Activated naive CD4-positive, alpha-beta T cell treated with anti-CD3 and anti-CD28 coated beads, Interleukin-2, amount 10 ng/mL, durations not matched to agents 7 days and 5 days (primary cell): ENCODE measurements at places on chromosomes 5 and 9.

DNA sequence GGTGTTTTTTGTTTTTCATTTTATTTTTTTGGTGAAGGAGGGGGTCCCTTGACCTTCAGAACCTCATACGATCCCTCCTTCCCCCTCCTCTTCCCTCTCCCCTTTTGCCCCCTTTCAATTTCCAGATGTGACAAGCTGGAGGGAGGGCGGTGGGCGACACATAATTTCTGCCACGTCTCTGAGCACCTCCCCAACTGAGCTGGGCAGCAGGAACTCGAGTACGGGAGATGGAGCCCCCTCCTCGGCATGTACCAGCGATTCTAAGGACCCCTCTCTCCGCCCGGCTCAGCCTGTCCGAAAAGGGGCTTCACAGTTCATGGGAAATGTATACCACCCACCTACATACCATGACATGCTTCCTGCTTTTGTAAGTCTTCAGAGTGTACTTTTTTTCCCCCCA, 52.4 kb downstream of the PRRC2B start:
- H3K27me3 ChIP-seq: no peaks in the 10 kb centered on the region
- peaks cover under 1% of the 10 kb centered on the region for H3K4me1 ChIP-seq
- H3K36me3 ChIP-seq: peaks cover 66% of the 10 kb centered on the region
- no peak for DNase-seq
- no peak overlapping the region for H3K4me3 ChIP-seq

DNA sequence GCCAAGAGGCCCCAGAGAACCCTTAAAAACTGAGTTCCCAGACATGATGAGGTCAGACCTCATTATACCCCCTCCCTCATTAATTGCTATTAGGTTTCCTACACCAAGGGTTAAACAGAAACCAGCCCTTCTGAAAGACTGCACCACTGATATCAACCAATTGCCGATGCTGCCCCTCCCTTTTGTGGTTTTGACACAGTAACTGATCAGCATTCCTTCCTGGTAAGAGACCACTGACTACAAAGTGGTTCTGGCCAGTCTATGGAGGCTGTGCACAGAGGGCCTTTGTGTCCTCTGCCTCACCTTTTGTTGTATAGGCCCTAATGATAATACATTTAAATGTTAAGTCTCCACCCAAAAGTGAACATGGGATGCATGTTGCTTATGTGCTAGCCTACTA, 201.5 kb downstream of the FRMD3 start:
- H3K27ac ChIP-seq: no peak overlapping the region
- H3K36me3 ChIP-seq: no peaks in the 10 kb centered on the region
- no peaks in the 10 kb centered on the region for H3K27me3 ChIP-seq
- H3K4me1 ChIP-seq: peaks cover 4% of the 10 kb centered on the region

GRCh38 chr5:163766936-163767670, 261.7 kb downstream of the MAT2B start:
- no peaks in the 10 kb centered on the region for H3K4me1 ChIP-seq
- H3K4me3 ChIP-seq: no peak overlapping the region
- H3K27me3 ChIP-seq: no peaks in the 10 kb centered on the region

DNA sequence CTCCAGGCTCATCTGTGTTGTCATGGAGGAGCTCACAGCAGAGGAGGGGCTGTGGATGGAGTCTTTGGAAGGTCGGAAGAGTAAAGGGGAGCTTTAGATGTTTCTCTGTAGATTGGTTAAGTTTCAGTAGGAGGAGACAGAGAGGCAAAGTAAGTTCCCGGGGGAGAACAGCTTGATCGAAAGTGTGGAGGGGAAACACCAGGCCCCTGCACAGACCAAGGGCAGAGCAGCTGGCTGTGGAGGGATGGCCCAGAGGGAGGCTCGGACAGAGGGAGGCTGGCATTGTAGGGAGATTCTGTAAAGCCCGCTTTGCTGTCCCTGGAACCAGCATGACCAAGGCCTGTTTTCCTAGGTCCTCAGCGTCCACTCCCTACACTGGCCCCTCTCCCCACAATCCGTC, 5.3 kb upstream of the OR2V2 start:
- H3K4me3 ChIP-seq: no peak overlapping the region
- H3K27me3 ChIP-seq: peaks cover 24% of the 10 kb centered on the region
- no peaks in the 10 kb centered on the region for H3K4me1 ChIP-seq
- no peak overlapping the region for H3K27ac ChIP-seq
- DNase-seq: no peak

DNA sequence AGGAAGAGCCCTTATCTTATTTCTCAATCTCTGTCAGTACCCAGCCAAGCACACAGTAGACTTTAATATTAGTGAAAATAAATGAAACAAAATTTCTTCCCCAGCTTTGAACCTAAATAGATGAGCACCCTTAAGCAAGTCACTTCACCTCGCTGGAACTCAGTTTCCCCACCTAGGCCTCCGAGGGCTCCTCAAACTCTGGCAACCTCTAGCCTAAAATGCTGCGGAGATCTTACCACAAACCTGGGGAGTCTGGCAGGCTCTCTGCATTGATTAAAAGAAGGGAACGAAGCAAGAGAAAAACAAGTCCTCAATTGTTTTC, 326 bp downstream of the RIGI start:
- H3K27ac ChIP-seq: peak overlapping the region; percentile 94
- DNase-seq: no peak
- H3K4me3 ChIP-seq: peak overlapping the region; percentile 91
- no peaks in the 10 kb centered on the region for H3K27me3 ChIP-seq

GRCh38 chr9:14542071-14542470, 151.2 kb downstream of the ZDHHC21 start:
- no peak overlapping the region for H3K4me3 ChIP-seq
- no peaks in the 10 kb centered on the region for H3K27me3 ChIP-seq
- no peak for DNase-seq
- H3K36me3 ChIP-seq: no peaks in the 10 kb centered on the region
- H3K4me1 ChIP-seq: no peaks in the 10 kb centered on the region

DNA sequence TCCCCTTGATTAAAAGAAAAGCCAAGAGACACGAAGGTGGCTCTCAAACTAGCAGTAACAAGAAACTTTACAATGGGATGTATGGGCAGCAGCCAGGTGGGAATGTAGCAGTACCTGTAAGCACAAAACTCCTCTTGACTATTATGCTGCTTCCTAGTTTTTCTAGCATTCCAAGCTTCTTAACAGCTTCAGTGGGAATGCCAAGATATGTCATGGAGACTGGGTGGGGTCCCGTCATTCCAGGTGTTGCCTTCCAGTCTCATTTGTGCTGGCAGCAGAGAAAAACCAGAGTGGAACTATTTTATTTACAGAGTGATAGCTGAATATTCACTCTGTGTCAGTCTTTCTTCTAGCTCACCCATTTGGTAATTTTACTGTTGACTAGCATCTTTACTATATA, 236.6 kb downstream of the ARL15 start:
- no peaks in the 10 kb centered on the region for H3K36me3 ChIP-seq
- H3K27ac ChIP-seq: no peak overlapping the region
- H3K27me3 ChIP-seq: no peaks in the 10 kb centered on the region

- H3K27me3 ChIP-seq: no peaks in the 10 kb centered on the region
- peak overlapping the region; percentile 0 for H3K27ac ChIP-seq
- no peak for DNase-seq
Measured at GRCh38 chr9:131148966-131149687, 23.7 kb downstream of the NUP214 start.

DNA sequence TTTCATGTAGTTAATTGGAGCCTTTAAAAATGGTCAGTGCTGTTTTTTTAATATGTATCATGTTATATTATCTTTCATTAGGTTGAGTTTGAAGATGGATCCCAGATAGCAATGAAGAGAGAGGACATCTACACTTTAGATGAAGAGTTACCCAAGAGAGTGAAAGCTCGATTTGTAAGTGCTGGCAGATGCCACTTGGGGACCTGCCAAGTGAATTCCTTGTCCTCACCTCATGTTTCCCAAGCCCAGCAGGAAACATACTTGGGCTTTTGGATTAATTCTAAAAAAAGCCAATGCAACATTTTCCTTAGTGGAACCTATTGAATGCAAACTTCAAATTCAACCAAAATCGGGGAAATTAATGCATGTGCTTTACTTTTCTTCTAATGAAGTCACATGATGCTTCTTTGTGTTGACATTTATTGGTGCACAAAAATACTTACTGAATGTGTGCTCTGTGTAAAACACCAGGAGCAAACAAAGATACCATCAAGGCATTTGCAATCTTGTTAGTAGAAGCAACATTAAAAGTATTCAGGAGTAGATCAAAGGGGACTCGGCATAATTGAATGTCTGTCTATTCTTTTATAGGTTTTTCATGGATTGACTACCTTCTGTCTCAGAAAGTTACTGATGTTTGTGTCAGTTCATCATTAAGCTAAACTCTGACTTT, 412.1 kb downstream of the KDM4C start:
- DNase-seq: no peak
- no peaks in the 10 kb centered on the region for H3K27me3 ChIP-seq
- no peak overlapping the region for H3K27ac ChIP-seq
- peaks cover 6% of the 10 kb centered on the region for H3K4me1 ChIP-seq

DNA sequence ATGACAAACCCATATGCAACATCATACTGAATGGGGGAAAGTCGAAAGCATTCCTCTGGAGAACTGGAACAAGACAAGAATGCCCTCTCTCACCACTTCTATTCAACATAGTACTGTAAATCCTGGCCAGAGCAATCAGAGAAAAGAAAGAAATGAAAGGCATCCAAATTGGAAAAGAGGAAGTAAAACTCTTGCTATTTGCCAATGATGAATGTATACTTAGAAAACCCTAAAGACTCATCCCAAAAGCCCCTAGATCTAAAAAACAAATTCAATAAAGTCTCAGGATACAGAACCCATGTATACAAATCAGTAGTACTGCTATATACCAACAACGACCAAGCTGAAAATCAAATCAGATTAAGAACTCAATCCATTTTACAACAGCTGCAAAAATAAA, 66.9 kb downstream of the SPATA31C2 start:
- no peaks in the 10 kb centered on the region for H3K36me3 ChIP-seq
- H3K4me3 ChIP-seq: no peak overlapping the region
- H3K4me1 ChIP-seq: peaks cover 9% of the 10 kb centered on the region
- no peak overlapping the region for H3K27ac ChIP-seq
- peaks cover 39% of the 10 kb centered on the region for H3K27me3 ChIP-seq
- DNase-seq: no peak

GRCh38 chr9:13443346-13444244, 164.1 kb upstream of the MPDZ start:
- no peak overlapping the region for H3K4me3 ChIP-seq
- H3K36me3 ChIP-seq: no peaks in the 10 kb centered on the region
- H3K4me1 ChIP-seq: no peaks in the 10 kb centered on the region
- no peaks in the 10 kb centered on the region for H3K27me3 ChIP-seq

DNA sequence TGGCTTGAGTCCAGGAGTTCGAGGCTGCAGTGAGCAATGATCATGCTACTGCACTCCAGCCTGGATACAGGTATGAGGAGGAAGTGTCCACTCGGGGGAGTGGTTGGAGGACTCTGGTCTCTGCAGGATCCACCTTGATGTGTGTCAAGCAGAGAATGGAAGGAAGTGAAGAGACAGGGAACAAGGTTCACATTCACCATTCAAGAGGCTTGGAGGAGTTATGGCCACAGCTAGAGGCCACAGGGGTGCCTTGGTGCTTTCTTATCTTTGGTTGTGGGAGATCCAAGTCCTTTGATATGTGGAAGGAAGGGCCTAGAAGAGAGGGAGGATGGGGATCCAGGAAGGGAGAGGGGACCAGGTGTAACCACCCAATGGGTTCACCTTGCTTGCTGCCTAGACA, 5.4 kb upstream of the CERCAM start:
- H3K36me3 ChIP-seq: no peaks in the 10 kb centered on the region
- no peak overlapping the region for H3K27ac ChIP-seq
- no peak overlapping the region for H3K4me3 ChIP-seq
- DNase-seq: no peak
- peaks cover 15% of the 10 kb centered on the region for H3K4me1 ChIP-seq
- peaks cover 92% of the 10 kb centered on the region for H3K27me3 ChIP-seq

- H3K27ac ChIP-seq: peak within 1 kb of the TSS; percentile 88
- peaks cover 26% of the 10 kb centered on the region for H3K27me3 ChIP-seq
- H3K36me3 ChIP-seq: peaks cover 8% of the 10 kb centered on the region
- H3K4me3 ChIP-seq: peak within 1 kb of the TSS; percentile 84
- H3K4me1 ChIP-seq: peaks cover 64% of the 10 kb centered on the region
Measured at GRCh38 chr9:4662108-4662988, at the start of gene PLPP6. TSS of gene PLPP6 (plus strand) at chr9:4662294. CDS start at chr9:4662376, 82 bp downstream.

- H3K27me3 ChIP-seq: peaks cover 30% of the 10 kb centered on the region
- H3K4me3 ChIP-seq: no peak overlapping the region
- peaks cover 2% of the 10 kb centered on the region for H3K36me3 ChIP-seq
- no peak overlapping the region for H3K27ac ChIP-seq
- H3K4me1 ChIP-seq: peaks cover 17% of the 10 kb centered on the region
- no peak for DNase-seq
Measured at GRCh38 chr9:92119586-92119985, 4.4 kb upstream of the SPTLC1 start.

GRCh38 chr9:36290996-36291395, 32.7 kb upstream of the GNE start:
- no peak overlapping the region for H3K4me3 ChIP-seq
- DNase-seq: no peak
- H3K27me3 ChIP-seq: peaks cover 10% of the 10 kb centered on the region

- peaks cover 50% of the 10 kb centered on the region for H3K4me1 ChIP-seq
- peak overlapping the region; percentile 45 for H3K27ac ChIP-seq
- H3K36me3 ChIP-seq: peaks cover 22% of the 10 kb centered on the region
- peaks cover 8% of the 10 kb centered on the region for H3K27me3 ChIP-seq
Measured at GRCh38 chr5:342501-343460, 21.3 kb downstream of the AHRR start.

- no peak for DNase-seq
- no peaks in the 10 kb centered on the region for H3K4me1 ChIP-seq
- H3K27me3 ChIP-seq: no peaks in the 10 kb centered on the region
- H3K27ac ChIP-seq: no peak overlapping the region
- no peaks in the 10 kb centered on the region for H3K36me3 ChIP-seq
Measured at GRCh38 chr5:31086839-31087415, 106.6 kb upstream of the CDH6 start.

DNA sequence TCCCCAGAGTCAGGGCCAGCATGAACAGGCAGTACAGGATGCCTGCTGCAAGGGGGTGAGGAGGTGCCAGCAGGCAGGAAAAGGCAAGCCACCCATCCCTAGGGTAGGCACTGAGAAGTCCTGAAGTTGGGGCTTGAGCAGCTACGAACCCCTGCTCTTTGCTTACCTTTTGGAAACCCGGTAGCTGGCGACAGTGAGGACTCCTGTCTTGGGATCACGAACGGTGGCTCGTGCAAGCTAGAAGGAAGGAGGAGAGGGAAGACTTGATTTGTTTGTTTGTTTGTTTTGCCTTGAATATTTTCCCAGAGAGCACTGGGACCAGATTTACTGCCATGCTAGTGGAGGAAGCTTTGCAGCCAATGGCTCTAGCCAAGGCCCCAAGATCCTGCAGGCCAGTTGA, 23.7 kb downstream of the P4HA2 start:
- peaks cover 49% of the 10 kb centered on the region for H3K27me3 ChIP-seq
- no peaks in the 10 kb centered on the region for H3K4me1 ChIP-seq
- H3K4me3 ChIP-seq: no peak overlapping the region

GRCh38 chr5:60535198-60535597, 164.8 kb downstream of the DEPDC1B start:
- H3K36me3 ChIP-seq: no peaks in the 10 kb centered on the region
- no peak for DNase-seq
- peaks cover 3% of the 10 kb centered on the region for H3K4me1 ChIP-seq
- H3K4me3 ChIP-seq: no peak overlapping the region
